ENCODE measurements at places on chromosomes 3 and 15.

DNA sequence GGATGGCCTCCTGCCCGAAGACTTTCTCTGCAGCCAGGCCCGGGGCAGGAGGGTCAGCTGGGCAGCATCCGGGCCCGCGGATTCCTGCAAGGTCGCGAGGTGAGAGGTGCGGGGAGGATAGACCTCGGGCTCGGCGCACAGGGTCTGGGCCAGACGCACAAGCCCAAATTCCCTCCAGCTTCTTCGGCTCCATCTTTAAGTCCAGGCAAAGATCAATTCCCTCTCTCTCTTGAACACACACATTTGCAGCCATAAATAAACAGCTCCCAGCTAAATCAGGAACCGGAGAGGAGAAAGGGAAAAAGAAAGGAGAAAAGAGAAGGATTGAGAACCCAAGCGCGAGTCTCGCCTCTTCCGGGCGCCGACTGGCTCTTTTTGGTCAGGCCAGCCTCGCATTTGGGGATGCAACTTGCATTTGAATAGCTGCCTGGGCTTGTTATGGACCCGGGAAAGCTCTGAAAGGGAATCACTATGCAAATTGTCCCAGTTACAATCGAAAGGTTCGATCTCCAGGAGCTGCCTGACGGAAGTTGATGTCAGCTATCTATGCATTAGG lies 14.5 kb upstream of the ONECUT1 start:
- peak; percentile 12 for DNase-seq

- no peak for DNase-seq
Observed at GRCh38 chr15:24919446-24919845, 35.3 kb upstream of the SNRPN start.

- DNase-seq: peak; percentile 33
Observed at GRCh38 chr3:100629421-100630127, 20.2 kb downstream of the ADGRG7 start.

- DNase-seq: peak; percentile 25
Observed at GRCh38 chr3:37290551-37290950, 116.2 kb upstream of the LRRFIP2 start.

- no peak for DNase-seq
Observed at GRCh38 chr15:69841113-69841828, 256.4 kb downstream of the TLE3 start.

DNA sequence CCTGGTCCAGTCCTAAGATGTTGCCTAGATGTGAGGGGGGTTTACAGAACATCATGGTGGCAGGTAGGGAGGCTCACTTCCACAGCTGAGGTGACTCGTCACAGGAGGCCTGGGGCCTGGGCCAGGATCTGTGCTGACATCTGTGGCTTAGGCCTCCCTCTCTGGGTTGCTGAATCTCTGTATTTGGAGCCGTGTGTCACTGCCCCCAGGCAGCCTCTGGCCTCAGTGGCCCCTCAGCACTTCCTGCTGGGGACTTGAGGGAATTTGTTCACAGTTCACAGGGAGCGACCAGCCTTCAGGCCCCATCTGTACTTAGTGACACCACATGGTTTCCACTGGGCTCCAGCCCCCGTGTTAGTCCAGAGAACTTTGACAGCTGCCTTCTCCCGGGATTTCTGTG lies 41.7 kb upstream of the ADAMTSL3 start:
- peak; percentile 2 for DNase-seq

DNA sequence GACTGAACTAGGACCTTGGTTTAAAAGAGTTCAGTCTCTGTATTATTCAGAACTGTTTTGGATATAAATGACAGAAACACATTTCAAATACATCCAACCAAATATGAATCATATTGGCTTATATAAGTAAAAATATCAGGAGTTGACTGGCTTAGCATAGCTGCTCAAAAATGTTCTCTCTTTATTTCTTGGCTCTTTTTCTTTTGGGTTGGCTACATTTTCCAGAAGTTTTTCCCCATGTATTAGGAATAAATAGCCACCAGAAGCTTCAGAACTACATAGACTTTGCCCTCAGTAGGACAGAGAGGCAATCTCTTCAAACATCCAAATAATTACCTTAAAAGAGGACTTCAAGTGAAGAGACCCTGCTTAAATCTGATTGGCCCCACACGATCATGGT lies 32.7 kb downstream of the KCNMB2 start:
- no peak for DNase-seq

GRCh38 chr3:68148447-68148846 lies 494.0 kb upstream of the SUCLG2 start:
- DNase-seq: no peak

- DNase-seq: no peak
Observed at GRCh38 chr15:80036071-80036470, 23.4 kb upstream of the ZFAND6 start.

- no peak for DNase-seq
Observed at GRCh38 chr3:24730173-24730572, 235.5 kb upstream of the THRB start.

- DNase-seq: no peak
Observed at GRCh38 chr3:38459499-38460048, 5.9 kb downstream of the ACVR2B start.

DNA sequence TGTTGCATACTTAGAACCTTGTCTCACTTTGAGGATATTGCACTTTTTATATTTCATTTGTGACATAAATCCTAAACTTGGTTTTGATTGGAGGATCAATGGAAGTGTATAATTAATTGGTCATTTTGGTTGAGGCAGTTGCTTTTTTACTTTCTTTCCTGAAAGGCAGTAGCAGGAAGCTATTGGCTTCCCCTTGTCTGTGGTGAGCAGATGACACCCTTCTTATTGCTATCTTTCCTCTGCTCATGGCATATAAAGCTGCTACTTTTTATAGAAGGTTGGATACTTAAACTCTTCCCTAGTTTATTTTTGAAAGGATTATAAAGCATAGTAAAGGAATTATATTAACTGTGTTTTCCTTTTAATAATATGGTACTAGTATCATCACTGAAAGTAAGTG lies 28.6 kb downstream of the FAM98B start:
- DNase-seq: no peak

GRCh38 chr3:50972029-50972428 lies 297.3 kb downstream of the DOCK3 start:
- no peak for DNase-seq
